ENCODE measurements at places on chromosomes 7 and 10. TPM values are rescaled to one million over a fixed set of nuclear protein-coding genes. Genes with fewer than 3 reads are reported as not detected.

- no peak for DNase-seq
Measured at GRCh38 chr7:98921608-98922372, 43.5 kb downstream of the TRRAP start.

GFRA1 gene
- polyA plus RNA-seq: not detected

- no peak for DNase-seq
Measured at GRCh38 chr7:15305002-15305600, 256.7 kb downstream of the AGMO start.

ZPBP gene
- polyA plus RNA-seq: not detected

VIPR2 gene
- polyA plus RNA-seq: not detected

DNA sequence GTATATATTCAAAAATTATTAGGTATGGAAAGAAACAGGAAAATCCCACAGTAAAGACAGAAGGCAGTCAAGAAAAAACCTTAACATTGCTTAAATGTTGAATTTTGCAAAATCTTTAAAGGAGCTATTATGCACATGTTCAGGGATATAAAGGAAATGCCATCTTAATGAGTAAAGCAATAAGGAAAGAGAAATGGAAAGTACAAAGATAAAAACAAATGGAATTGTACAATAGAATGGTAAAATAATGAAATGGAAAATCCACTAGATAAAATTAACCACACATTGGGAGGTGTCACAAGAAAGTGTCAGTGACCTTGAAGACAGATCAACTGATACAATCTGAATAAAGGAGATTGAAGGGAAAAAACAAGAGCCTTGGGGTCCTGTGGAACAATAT is 82.0 kb downstream of the KIF20B start:
- no peak for DNase-seq

GRCh38 chr7:52758356-52758755 is 277.1 kb upstream of the POM121L12 start:
- DNase-seq: no peak

GRCh38 chr7:85159003-85159402 is 27.9 kb downstream of the SEMA3D start:
- no peak for DNase-seq

- no peak for DNase-seq
Measured at GRCh38 chr10:43078986-43079273, 2.1 kb downstream of the RET start.

MYL7 gene
- not detected for polyA plus RNA-seq

All from CD4-positive, CD25-positive, alpha-beta regulatory T cell (primary cell).